ENCODE measurements at places on chromosomes 13 and 19.

DNA sequence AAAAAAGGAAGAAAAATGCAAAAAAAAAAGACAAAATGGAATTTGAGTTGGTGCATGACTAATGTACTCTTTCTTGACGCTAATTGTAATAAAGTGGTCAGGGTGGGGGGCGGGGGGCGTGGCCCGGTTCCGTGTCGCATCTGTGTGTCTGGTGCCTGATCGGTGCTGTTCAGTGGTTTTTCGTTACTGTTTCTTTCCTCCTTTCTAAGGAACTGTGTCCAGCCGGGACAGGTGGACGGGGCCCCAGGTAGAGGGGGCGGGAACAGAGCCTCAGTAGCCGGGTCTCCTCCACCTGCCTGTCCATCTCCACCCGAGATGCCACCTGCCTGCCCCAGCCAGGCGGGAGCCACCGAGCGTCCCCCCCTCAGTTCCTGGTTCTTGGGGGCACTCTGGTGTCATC, 26.3 kb downstream of the ONECUT3 start:
- no peak for DNase-seq

- no peak for DNase-seq
These were observed 2.3 kb downstream of the SERTAD3 start for GRCh38 chr19:40441719-40442253.

GRCh38 chr13:62781866-62782265, 1366.2 kb upstream of the PCDH20 start:
- DNase-seq = no peak

DNA sequence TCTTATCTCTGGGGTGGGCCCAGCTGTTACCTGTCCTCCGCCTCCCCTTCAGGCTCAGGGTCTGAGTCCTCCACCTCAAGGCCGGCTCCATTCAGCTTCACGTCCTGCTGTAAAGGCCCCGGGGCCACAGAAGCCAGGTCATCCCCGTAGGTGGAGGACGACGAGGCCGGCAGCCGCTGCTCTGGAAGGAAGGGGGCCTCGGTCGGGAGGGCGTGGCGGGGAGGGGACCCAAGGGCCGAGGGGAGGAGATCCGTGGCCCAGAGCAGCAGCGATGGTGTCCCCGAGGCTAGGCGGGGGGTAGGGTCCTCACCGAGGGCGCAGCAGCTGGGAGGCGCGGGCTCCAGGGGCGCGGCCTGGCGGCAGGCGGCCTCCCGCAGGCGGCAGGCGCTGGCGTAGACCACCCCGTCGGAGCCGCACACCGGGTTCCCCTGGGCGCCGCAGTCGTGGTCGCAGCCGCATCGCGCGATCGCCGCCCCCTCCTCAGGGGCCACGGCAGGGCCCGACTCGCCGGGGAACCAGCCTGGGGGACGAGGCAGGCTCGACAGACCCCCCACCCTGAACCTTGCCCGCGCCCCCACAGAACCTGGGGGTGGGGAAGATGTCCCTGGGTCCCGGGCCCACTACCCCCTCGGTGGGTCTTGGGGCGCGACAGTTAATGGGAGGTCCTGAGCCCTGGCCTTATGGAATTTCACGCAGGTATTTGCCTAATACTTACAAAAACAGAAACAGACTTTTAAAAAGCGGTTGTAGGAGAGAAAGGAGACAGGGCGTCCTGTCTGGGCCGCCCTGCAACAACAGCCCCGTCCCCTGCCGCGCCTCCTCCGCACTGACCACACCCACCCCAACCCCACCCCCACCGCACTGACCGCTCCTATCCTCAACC, 7.6 kb downstream of the F2RL3 start:
- no peak for DNase-seq

DNA sequence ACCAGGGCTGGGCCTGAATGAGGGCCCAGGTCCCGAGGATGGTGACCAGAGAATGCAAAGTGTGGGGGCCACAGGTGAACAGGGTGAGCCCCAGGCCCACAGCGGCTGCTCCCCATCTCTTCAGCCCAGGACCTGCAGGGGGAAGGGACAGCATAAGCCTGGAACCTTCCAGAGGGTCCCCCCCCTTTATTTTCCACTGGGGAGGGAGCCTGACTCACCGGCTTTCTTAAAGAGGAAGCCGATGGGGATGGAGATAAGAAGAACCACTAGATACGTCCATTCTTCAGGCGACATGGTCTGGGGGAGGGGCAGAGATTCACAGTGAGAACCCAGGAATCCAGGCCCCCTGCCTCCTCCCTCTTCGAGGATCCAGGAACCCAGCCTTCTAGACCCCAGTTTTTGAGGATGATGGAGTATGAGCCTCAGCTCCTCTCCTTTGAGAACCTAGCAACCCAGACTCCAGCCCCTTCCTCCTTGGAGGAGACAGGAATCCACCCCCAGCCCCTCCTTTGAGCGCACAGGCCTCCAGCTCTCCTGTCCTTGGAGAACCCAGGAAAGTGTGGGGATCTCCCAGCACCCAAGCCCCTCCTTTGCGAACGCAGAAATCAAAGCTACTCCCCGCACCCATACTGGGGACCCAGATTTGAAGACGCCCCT, 1.0 kb downstream of the MBOAT7 start:
- no peak for DNase-seq

- DNase-seq = no peak
These were observed 7.1 kb upstream of the EPN1 start for GRCh38 chr19:55667958-55668357.

DNA sequence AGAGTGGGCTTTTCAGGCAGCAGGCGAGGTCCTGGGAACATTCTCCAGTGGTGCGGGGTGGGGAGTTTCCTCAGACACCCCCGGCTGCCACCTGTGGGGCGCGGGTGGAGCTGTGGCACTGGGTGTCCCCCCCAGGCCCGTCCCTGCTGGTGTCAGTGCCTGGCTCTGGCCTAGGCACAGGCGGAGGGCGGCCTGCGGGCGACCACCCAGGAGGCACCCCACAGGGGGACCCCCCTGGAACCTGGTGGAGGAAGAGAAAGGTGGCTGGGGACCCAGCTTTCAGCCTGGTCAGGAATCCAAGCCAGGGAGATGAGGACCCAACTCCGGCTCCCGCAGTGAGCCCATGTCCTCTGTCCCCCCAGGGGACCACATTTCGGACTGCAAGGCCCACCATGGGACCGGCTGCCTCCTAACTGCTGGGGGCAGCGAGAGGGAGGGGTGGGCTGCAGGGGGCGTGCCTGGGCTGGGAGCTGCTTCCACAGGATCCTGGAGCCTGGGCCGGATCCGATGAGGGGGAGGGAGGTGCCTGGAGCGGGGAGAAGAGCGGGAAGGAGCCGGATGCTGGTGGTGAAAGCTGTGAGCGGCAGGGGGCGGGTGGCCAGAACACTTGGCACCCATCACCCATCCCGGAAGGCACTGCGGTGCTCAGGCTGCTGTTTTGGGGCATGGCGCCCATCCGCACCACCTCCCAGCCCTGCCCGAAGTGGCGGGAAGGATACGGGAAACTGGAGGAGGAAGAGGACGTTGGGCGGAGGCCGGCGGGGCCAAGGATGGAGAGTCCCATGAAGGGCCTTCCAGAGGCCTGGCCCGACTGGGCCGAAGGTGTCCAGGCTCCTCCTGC, 5.5 kb upstream of the CTXN1 start:
- no peak for DNase-seq

All from NCI-H1105 treated with DMSO at 0.1 percent for 48 hours (cell line).